Mammary epithelial cell (primary cell): ENCODE measurements at places on chromosomes 6 and 20. TPM values are rescaled to one million over a fixed set of nuclear protein-coding genes. Genes with fewer than 3 reads are reported as not detected.

Gene RNF217
- 50.9 and 53.9 TPM in 2 replicates for total RNA-seq

Gene DLK2
- total RNA-seq = 49.9 and 56.5 TPM in 2 replicates

Gene E2F3
- 12.7 and 15.8 TPM in 2 replicates for total RNA-seq

Gene OR12D3
- total RNA-seq = not detected in 2 replicates

Gene DDO
- total RNA-seq = 1.5 TPM

Gene C6orf58
- total RNA-seq = 0.26 TPM in 1 of 2 replicates, not detected in the other

Gene GJA10
- not detected in 2 replicates for total RNA-seq

Gene BNIP5
- total RNA-seq = not detected

Gene KCNQ2
- total RNA-seq = not detected

Gene SHLD1
- total RNA-seq = 1.0 TPM

Gene KHDRBS2
- total RNA-seq = not detected

Gene TPBG
- 62.8 TPM for total RNA-seq

Gene FOXF2
- total RNA-seq = 0.35 TPM in 1 of 2 replicates, not detected in the other

Gene TNF
- total RNA-seq = 0.59 TPM in 1 of 2 replicates, not detected in the other

Gene MLN
- total RNA-seq = not detected

Gene SLPI
- total RNA-seq = 129 and 189 TPM in 2 replicates

Gene ADGRF5
- 0.09 TPM in 1 of 2 replicates, not detected in the other for total RNA-seq

Gene PGC
- not detected in 2 replicates for total RNA-seq
